ENCODE measurements at places on chromosomes 3 and 15.
A peak's percentile ranks its signal among the peaks of the same experiment; 100 is the strongest.

GRCh38 chr15:58741032-58741431 is 8.5 kb downstream of the ADAM10 start:
- no peak for DNase-seq

GRCh38 chr15:70442211-70442610 is 321.1 kb downstream of the UACA start:
- DNase-seq = no peak

GRCh38 chr3:49659756-49660155 is 14.4 kb upstream of the APEH start:
- DNase-seq = no peak

DNA sequence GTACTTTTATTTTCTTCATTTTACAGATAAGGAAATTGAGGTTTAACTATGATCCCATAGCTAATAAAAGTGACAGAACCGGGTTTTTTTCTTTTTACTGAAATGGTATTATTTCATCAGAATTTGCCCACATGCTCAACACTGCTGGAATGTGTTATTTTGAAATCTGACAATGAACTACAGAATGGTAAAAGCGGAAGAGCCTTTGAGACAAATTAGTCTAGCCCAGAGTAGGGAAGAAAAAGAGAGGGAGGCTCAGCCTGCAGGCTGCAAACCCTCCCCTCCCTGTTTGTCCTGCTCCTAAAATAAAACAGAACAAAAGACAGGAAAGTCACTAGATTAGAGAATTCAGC is 100.3 kb upstream of the LIPC start:
- DNase-seq = no peak

- no peak for DNase-seq
These were observed 18.5 kb upstream of the REC114 start for GRCh38 chr15:73424506-73424905.

- no peak for DNase-seq
These were observed 8.6 kb upstream of the IL20RB start for GRCh38 chr3:136949146-136949545.

- no peak for DNase-seq
These were observed 124.6 kb downstream of the IGF1R start for GRCh38 chr15:98772895-98773294.

GRCh38 chr3:98612996-98613517 is 19.6 kb upstream of the CPOX start:
- no peak for DNase-seq

- DNase-seq = peak; percentile 45
These were observed 36.9 kb downstream of the LRIG1 start for GRCh38 chr3:66463730-66464511.

DNA sequence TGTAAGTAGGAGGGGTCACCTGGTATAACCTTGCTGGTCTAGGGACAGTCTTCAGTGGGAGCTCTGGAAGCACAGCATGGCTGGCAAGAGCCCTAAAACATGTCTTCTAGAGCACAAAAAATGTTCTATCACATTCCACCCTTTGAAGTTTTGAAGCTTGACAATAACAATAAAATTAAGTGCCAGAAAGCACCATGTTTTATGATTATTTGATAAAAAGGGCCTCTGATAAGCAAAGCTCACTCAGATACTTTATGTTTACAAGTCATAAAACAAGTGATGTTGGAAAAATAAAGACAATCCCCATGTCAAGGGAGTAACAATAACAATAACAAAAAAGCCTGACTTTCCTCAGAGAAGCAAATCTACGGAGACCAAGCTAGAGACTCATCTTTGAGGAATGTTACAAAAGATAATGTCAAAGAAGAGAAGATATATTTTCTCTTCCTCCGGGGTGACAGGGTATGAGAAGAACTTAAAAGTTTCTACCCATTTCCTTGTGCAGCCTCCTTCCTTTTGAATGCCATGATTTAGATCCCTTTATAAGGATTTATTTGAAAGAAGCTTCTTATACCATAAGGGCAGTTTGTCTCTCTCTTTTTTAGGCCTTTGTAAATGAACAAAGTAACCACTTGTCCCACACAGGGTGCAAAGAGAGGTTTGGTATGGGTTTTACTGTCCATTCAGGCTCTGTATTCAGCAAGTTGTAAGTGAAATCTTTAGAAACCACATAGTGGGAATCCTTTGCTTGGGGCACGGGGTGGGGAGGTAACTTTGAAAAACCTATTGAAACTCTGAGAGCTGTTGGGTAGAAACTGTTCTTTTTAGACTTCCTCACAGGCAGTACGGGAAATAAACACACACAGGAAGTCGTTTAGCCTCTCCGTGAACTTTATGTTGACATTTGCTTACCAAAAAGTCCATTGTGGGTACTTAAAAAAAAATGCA is 109.6 kb upstream of the RBMS3 start:
- no peak for DNase-seq

- no peak for DNase-seq
These were observed 174.3 kb downstream of the XXYLT1 start for GRCh38 chr3:195096484-195097330.

- no peak for DNase-seq
These were observed 12.8 kb downstream of the AHSG start for GRCh38 chr3:186625600-186626042.

DNA sequence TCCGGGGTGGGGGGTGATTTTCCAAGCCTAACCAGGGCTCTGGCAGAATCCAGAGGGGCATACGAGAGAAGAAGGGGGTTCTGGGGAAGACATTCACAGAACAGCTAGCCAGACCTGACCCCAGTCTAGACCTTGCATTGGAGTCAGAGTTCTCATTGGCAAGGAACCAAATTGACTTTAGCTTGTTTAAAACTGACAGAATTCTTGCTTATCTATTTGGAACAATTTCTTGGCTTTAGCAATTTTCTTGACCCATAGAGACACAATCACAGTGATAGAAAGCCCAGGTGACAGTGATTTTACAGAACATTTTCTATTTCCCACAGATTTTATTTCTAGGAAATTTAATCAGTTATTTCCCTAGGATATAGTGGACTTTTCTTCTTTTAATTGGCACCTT is 23.6 kb upstream of the ATP11B start:
- DNase-seq = no peak

- no peak for DNase-seq
These were observed 55.8 kb upstream of the IGF2BP2 start for GRCh38 chr3:185880600-185880999.

- no peak for DNase-seq
These were observed 3.2 kb upstream of the RIOX2 start for GRCh38 chr3:97975466-97975865.

- DNase-seq = peak; percentile 60
These were observed 163.9 kb downstream of the THSD4 start for GRCh38 chr15:71278989-71279756.

DNA sequence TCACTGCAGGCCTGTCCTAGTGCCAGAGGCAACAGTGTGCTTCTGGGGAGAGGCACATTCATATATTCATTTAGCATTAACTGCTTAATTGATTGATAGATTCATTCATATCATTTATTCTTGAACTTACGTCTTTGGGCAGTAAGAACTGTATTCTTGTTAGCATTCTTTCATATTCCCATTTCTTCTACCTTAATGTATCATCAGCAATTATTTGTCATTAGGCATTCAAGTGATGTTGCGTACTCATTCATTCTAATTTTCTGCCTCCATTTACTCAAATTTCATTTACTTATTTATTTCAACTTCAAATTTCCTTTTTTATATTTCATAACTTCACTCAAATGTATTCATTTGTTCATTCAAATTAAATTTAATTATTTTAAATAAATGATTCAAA is 31.5 kb upstream of the CCR4 start:
- no peak for DNase-seq

DNA sequence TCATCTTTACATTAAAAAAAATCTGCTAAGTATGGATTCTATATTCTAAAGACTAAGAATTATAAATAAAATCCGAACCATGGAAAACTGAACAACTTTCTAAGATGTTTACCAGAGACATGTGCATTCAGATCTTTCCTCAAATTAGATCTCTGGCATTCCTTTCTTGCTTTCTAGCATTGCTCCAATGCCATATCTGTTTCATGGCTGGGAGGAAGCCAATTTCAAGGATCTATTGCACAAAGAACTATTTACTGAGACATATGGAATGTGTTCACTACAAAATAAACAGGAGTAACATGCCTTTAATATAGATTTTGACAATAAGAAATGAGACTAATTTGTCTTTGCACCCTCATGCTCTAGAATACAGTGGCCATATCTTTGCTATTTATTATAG is 45.1 kb upstream of the NANOGP8 start:
- no peak for DNase-seq

GRCh38 chr15:49339656-49340055 is 83.4 kb upstream of the FGF7 start:
- no peak for DNase-seq

DNA sequence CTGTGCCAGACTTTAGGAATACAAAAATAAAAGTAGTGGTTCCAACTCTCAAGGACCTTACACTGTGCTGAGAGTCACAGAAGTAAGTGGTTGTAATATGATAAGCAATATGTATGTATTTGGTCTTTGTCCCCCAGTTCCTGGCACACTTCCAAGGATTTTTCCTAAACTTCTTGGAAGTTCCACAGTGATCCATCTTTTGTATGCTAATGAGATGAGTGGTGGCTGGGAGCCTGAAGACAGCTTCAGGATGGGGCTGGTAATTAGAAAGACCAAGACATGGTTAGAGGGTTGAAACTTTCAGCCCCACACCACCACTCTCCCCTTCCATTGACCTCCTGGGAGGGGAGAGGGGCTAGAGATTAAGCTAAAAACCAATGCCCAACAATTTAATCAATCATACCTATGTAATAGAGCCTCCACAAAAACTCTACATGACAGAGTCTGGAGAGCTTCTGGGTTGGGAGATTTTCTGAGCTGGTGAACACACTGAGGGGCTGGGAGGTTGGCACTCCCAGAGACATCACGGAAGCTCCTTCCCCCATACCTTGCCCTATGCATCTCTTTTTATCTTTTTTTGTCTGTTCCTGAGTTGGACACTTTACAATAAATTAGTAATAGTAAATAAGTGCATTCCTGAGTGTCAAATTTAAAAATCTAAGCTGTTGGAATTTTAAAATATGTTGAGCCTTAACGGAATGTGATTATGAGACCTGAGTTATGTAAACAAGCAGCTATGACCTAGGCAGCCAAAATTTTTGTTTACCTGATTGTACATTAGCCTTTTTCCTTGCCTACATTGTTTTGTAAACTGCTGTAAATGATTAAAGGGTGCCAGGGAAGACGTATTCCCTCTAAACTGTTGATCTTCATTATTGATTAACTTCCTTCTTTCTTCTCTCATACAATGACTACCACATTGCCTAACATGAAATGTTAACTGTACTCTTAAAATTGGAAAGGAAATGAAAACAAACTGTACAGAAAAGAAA is 24.3 kb downstream of the CD200R1L start:
- no peak for DNase-seq

- DNase-seq = no peak
These were observed 9.2 kb upstream of the SIN3A start for GRCh38 chr15:75460646-75461045.

DNA sequence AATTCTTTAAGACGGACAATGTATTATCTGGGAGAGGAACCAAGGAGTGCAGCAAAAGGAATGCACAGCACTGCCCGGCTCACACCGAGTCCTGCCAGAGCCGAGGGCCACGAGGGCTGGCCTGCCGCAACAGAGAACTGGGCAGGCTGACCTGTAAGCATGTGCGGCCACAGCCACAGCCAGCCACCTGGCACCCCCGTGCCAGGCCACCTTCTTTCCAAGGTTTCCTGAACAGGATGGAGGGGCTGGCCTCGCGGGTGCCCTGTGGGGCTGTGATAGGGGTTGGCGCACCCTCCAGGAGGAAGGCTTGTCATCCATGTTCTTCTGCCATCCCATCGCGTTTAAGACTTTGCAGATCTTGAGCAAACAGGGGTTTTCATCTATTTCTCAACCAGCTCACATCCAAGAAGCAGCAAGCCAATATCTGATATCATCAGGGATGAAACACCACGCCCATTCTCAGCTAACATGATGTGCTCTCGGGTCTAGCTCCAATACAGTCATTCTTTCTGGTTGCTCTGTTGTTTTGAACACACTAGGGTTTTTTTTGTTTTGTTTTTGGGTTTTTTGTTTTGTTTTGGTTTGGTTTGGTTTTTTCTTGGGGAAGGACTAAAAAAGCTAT is 10.2 kb downstream of the CA12 start:
- DNase-seq = no peak

DNA sequence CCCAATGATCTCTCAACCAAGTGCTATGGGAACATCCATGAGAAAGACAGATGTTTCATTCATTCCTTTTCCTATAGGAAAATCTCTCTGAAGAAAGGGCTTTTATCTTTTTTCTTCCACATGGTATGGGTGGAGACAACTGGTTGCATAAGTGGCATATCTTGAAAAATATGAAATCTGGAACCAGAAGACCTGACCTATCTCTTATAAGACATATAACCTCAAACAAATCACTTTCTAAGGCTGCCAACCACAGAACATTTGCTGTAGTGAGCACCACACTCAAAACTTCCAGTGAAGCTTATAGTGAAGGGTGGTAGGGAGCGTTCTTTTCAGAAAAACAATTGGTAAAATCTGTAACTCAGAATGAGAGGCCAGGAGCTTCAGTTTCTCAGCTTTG is 58.5 kb downstream of the SHQ1 start:
- DNase-seq = no peak

- DNase-seq = no peak
These were observed 63.1 kb downstream of the LSM3 start for GRCh38 chr3:14241716-14242115.

- no peak for DNase-seq
These were observed 370.1 kb upstream of the ONECUT1 start for GRCh38 chr15:53160092-53160704.

- DNase-seq = no peak
These were observed 123.8 kb upstream of the GOLIM4 start for GRCh38 chr3:168219530-168219929.

- no peak for DNase-seq
These were observed 95.7 kb downstream of the CPN2 start for GRCh38 chr3:194255252-194256039.

DNA sequence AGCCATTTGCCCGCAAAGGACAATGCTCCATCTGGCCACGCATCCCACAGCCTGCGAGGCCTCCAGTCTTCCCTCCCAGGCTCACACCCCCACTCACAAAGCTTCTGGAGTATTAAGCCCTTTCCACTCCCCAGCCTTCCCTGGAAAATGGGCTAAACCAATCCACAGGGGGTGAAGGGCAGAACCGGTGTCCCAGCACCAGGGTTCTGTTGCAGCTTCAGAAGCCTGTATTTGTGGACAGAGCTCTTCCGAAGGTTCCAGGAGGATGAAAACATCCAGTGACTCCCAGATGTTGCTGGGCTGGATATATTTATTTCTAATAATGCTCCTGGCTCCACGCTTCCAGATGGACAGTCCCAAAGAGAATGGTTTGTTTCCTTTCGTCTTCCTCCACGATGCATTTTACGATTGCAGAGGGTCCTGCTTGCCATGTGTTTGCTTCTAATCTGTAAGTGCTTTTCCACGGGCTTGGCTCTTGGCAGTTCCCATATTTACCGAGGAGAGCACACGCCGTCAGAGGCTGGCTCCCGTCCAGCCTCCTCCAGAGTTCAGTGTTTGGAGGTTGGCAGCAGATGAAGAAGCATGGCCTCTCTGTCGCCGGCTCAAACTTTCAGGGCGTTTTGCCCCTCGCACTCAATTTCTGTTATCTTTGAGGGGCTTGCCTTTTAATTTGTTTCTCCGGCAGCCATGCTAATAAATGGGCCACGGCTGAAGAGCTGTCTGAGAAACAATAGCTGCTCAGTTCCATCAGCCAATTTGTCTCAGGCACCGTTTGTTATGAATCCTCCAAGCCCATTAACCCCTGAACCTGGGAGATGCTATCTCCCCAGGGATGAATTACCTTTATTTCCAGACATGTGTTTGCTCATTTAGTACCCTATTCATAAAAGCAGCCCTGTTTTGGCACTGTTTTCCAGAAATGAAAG is 367.9 kb upstream of the PROK2 start:
- peak; percentile 91 for DNase-seq
